Cardiac muscle cell (in vitro differentiated cells and primary cell): ENCODE measurements at places on chromosomes 11 and 22.

DNA sequence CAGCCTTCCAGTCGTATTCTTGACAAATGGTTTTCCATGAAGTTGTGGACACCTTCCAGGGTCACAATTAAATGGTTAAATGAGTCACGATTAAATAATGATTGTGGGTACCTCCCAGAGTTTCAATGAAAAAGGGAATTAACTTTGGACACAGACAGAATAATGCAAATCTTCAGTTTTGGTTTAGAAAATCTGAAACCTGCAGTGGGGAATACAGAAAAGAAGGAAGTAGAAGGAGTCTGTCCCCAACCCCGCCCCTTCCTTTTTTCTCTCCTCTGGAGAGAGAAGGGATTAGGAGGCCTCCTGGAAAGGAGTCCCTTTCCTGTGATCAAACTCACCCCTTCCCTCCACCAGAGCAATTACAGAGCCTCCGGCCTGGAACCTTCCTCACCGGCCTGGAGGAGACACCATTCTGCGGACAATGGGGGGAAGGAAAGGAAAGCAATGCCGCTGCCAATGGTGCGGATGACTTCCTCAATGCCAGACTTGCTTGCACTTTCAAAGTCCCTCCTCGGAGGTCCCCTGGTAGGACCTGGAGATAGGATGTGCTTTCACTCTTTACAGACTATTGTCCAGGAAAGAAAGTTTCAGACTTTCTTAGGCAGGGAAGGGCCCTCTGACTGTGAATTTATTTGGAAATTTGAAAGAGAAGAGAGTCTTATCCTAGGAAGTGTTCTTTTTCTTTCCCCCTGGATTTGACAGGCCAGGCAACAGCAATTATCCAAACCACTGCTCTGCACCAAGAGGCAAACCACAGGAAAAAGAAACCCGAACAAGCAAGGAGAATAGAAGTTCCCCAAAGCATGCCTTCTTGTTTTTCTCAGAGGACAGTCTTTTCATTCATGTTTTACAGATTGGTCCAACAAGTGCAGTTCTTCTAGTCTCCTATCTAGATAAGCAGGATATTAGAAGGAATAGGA, 86.8 kb downstream of the PTPRJ start:
- no peak for DNase-seq

GRCh38 chr11:87425391-87425790, 387.7 kb downstream of the TMEM135 start:
- DNase-seq, result no peak

GRCh38 chr11:3058753-3059664, 1.8 kb upstream of the CARS1 start:
- peak; percentile 71 for DNase-seq

- no peak for DNase-seq
Observed at GRCh38 chr11:60336767-60337391, 9.8 kb downstream of the MS4A6E start.

DNA sequence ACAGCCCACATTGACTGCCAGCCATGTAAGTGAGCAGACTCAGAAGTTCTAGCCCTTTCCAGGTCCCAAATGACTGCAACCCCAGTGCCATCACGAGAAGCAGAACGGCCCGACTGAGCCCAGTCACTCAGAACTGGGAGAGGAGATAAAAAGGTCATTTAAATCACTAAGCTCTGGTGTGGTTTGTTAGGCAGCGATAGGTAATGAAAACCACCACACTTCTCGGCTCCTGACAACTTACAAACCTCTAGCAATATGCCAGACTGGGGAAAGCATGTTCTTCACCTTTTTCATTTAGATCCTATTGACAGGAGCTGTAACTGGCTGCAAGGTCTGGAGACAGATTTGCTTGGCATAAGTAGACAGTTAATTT, 6.7 kb downstream of the SLC15A3 start:
- no peak for DNase-seq

- DNase-seq, result peak; percentile 61
Observed at GRCh38 chr11:848380-848931, 5.8 kb downstream of the TSPAN4 start.

- no peak for DNase-seq
Observed at GRCh38 chr11:118373263-118373662, 13.9 kb downstream of the UBE4A start.

- DNase-seq, result peak; percentile 98
Observed at GRCh38 chr22:36123673-36124630, 36.6 kb downstream of the APOL3 start.

DNA sequence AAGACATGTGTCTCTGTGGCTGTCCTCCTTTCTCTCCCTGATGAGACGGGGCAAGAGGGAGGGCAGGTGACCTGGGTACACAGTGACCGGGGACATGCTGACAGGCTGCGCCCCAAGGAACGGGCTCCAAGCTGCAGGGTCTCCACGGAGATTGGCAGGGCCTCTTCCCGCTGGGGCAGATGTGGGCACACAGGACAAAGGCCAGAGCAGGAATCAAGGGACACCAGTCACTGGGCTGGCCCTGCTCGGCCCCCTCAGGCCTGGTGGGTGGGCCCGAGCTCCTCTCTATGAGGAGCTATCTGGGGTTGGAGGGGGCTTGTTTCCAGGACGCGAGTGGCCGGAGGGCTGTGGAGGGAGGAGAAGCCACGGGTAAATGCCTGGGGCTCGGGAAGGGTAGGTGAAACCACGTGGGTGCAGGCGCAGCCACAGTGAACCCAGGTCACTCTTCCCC, 11.2 kb downstream of the PNPLA5 start:
- no peak for DNase-seq

DNA sequence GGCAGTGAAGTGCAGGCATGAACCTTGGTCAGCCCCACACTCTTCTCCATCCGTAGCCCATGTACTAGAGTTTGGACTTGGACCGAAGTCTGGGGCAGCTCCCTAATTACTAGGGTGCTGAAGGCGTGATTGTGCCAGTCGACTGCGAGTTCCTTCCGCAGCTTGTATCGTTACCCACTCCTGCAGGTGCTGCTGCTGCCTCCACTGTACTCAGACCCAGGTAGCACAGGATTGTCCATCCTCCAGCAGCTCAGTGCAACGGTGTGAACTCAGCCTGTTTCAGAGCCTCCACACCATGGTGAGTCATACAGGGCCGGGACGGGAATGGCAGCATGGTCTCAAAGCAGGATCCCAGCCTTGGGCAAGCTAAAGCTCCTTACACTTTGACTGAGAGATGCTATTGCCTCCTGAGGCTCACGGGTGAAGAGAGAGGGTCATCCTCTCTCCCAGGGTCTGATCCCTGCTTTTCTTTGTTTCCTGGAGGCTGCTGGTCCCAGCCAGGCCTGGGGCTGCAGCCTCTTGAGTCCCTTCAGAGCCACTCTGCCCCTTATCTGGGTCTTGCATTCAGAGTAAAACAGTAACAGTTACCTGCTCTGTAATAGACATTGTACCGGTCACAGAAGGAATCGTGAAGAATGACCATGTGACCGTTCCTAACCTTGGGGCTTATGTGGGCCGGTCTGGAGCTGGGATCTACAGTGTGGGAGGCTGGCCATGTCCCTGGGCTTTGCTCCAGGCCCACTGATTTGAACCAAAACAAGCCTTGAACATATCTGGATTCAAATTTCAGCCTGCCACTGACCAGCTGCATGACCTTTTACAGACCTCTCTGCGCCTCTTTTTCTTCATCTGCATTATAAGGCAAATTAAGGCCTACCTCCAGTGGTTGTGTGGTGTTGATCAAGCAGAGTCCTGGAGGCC, 1.7 kb downstream of the TKFC start:
- DNase-seq, result peak; percentile 67

DNA sequence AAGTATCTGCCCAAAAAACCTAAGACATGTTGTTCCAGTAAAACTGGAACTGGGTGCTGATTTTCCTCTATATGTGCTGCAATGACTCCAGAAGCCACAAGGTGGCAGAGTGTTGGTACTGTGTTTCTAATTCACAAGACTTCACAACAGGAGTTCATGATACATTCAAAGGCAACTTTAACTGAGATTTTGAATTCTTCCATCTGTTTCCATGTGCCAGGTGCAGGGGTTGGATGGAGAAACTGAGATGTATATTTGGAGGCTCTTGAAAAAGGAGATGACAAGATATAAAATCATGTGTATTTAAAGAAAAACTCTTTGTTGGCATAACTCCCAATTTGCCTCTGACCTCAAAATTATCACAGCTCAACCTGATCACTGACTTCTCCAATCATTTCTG, 1098.6 kb upstream of the CCDC90B start:
- peak; percentile 62 for DNase-seq
